ENCODE measurements at places on chromosomes 7 and 10. TPM values are rescaled to one million over a fixed set of nuclear protein-coding genes. Genes with fewer than 3 reads are reported as not detected.

Gene MRLN
- not detected for total RNA-seq

Gene MYH16
- 0.13 TPM for total RNA-seq

Gene ADAM22
- total RNA-seq, result 13.3 TPM

Gene CPVL
- total RNA-seq, result not detected

DNA sequence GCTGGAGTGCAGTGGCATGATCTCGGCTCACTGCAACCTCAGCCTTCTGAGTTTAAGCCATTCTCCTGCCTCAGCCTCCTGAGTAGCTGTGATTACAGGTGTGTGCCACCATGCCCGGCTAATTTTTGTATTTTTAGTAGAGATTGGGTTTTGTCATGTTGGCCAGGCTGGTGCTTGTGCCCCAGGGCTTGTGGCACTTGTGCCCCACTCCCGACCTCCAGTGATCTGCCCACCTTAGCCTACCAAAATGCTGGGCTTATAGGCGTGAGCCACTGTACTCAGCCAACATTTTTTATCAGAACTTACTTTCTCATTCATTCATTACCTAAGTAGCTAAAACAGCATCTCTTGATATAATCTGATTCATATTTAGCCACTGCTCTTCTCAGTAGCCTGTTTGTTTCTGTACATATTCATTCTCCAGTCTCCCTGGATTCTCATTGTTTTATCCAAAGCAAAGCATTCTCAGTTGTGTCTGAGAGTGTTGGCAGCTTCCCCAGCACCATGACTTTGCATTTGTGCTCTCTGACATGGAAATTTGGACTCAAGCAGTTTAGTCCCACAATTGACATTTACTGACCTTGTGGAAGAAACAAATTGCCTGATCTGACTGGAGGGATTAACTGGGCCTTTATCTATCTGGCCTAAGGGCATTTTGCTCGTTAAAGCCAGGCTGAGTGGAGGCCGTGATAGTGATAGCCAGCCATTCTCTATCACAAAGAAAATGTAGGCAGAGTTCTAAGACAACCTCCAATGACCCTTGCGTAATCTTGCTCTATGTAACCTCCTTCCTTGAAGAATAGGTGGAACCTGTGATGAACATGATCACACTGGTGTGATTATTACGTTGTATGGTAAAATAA is 44.9 kb downstream of the AKR1B15 start:
- no peaks in the 10 kb centered on the region for H3K27me3 ChIP-seq
- no peaks in the 10 kb centered on the region for H3K4me1 ChIP-seq
- no peaks in the 10 kb centered on the region for H3K36me3 ChIP-seq
- no peak for DNase-seq

- H3K36me3 ChIP-seq, result no peaks in the 10 kb centered on the region
- no peaks in the 10 kb centered on the region for H3K27me3 ChIP-seq
- H3K4me3 ChIP-seq, result no peak overlapping the region
- no peak overlapping the region for H3K27ac ChIP-seq
Measured at GRCh38 chr10:60549686-60550085, 160.0 kb upstream of the ANK3 start.

GRCh38 chr7:2283074-2283473 is 31.2 kb downstream of the SNX8 start:
- no peak overlapping the region for H3K27ac ChIP-seq
- DNase-seq, result no peak
- H3K4me3 ChIP-seq, result no peak overlapping the region
- H3K27me3 ChIP-seq, result no peaks in the 10 kb centered on the region
- H3K36me3 ChIP-seq, result peaks cover 3% of the 10 kb centered on the region
- H3K4me1 ChIP-seq, result peaks cover 5% of the 10 kb centered on the region

- no peak overlapping the region for H3K27ac ChIP-seq
- no peaks in the 10 kb centered on the region for H3K4me1 ChIP-seq
- H3K36me3 ChIP-seq, result no peaks in the 10 kb centered on the region
- no peak for DNase-seq
Measured at GRCh38 chr10:85228726-85229125, 900.3 kb downstream of the CCSER2 start.

DNA sequence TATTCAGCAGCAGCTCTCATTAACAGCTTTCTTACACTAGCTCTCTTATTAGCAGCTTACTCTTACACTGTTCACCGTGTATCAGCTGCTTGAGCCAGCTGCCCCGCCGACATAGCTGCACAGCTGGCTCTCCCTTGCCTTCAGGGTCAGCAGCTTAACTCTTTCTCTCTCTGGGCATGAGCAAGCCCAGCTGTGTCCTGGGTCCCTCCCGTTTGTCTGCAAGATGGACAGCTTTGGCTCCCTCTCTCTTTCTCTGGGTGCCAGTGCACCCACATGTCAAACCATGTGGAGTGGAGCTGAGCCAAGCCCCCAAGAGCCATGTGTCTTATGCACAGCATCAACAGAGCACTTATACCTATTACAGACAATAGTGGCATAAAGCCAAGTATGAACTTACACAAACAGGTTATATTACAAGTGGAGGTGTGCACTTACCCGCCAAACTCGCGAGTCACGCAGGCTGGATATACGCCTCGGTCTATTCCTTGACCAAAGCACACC is 35.7 kb upstream of the MTPAP start:
- no peaks in the 10 kb centered on the region for H3K36me3 ChIP-seq
- no peak overlapping the region for H3K27ac ChIP-seq
- no peak overlapping the region for H3K4me3 ChIP-seq
- DNase-seq, result no peak

- H3K4me3 ChIP-seq, result no peak overlapping the region
- peaks cover 10% of the 10 kb centered on the region for H3K4me1 ChIP-seq
- H3K27ac ChIP-seq, result no peak overlapping the region
- H3K36me3 ChIP-seq, result peaks cover 55% of the 10 kb centered on the region
Measured at GRCh38 chr7:135181261-135181928, 10.9 kb upstream of the CYREN start.

DNA sequence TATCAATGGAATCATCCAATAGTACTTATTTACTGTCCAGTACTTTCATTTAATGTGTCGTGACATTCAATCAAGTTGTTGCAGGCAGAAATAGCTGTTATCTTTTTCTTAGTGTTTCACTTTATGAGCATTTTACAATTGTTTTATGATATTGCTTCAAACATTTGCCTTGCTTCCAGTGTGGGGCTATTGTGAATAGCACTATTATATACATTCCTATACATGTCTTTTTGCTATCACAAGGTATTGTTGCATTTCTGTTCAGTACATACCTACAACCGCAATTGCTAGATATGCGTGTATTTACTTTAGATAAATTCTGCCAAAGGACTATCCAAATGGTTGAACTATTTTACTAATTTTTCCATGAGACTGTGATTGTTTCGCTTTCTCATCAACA is 34.9 kb downstream of the CYP2C8 start:
- no peaks in the 10 kb centered on the region for H3K4me1 ChIP-seq
- H3K4me3 ChIP-seq, result no peak overlapping the region
- H3K27me3 ChIP-seq, result peaks cover 2% of the 10 kb centered on the region
- no peak for DNase-seq
- no peak overlapping the region for H3K27ac ChIP-seq

Data from GM12878 (cell line).